Forelimb muscle (tissue), 1 donor: ENCODE measurements at places on chromosomes 4 and X.

DNA sequence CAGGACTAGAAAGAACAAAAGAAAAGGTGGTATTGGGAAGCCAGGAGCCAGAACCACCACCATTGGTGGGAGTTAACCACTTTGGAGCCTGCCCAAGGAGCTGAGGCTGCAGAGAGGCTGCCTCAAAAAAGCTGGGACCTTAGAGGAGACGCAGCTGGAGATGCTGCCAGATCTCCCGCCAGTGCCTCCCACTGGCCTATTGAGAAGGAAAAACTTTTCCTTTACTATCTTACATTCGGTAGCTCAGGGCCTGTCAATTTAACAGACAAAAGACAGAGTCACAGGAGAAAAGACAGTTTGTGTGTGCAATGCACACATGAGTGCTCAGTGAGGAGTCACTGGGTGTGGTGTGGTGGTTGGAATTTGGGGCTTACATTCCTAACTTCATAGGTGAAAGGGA is 52.4 kb upstream of the HPSE start:
- no peak for DNase-seq

DNA sequence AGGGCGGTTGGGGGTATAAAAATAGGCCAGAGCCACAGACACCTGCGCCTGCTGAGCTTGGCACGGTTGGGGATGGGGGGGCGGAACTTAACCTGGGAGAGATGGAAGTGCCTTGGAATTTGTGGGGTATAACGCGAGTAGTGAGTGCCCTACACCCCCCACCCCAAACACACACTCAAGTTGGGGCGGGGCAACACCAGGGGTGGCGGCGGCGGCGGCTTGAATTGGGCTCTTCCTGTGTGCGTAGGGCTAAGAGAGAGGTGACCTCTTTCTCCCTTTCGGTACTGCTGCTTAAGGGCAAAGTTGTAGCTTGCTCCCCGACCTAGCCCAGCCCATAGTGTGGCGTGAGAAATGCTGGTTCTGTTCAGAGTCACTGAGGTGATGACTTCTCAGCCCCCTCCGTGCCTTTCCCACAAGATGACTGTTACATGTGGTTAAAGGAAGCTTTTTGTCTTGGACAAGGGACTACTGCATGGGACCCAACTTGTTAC is 839 bp downstream of the STK26 start:
- no peak for DNase-seq

- DNase-seq = no peak
Observed at GRCh38 chr4:650951-651883, 22.9 kb downstream of the ATP5ME start.

DNA sequence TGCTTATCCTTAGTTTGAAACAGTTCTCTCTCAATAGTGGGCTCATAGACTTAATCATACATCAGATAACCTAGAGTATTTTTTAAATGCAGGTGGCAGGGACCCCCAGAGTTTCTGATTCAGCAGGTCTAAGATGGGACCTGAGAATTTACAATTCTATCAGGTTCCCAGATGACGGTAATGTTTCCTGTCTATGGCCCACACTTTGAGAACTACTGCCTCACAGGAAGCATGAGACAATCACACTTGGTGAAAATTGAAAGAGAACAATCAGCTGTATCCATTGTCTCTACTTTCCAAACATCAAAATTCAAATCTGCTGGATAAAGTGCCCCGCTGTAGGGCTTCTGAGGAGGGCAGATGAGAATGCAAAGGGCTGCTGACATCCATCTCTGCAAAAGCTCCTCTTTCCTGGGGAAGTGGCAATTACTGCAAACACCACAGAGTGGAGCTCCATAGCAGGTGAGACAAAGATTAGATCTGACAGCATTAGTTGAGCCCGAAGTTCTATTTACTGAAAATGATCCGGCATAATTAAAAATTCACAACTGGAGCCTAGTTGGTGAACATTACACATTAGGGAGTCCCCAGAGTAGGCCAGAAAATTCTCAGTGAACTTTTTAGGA is 187.8 kb upstream of the MBNL3 start:
- DNase-seq = no peak

GRCh38 chr4:70511365-70511764 is 7.0 kb upstream of the AMTN start:
- DNase-seq = no peak

DNA sequence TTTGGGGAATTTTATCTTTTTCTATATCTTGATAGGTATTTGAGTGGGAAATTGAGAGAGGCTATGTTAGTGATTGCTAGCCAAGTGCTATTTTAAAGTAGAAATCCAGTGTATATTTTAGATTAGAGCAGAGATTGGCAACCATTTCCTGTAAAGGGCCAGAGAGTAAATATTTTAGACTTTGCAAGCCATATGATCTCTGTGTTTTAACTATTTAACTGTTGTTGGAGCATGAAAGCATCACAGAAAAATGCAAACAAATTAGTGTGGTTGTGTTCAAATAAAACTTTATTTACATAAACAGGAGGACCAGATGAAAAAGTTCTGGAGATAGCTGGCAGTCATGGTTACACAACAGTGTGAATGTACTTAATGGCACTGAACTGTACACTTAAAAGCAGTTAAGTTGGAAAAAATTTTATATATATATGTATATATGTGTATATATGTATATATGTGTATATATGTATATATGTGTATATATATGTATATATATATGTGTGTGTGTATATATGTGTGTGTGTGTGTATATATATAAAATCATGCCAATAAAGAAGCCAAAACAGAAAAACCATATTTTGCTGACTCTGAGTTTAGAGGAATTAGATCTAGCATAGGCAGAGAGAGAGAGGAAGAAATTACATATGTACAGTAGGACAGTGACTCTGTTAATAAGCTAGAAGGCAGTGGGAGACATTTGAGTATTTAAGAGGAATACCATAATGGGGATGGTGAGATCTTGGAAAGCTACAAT is 83.4 kb downstream of the TMEM164 start:
- DNase-seq = no peak
